ENCODE measurements at places on chromosomes 5 and 9.

GRCh38 chr9:706606-707459, 134.7 kb upstream of the DMRT1 start:
- H3K4me1 ChIP-seq = peaks cover 5% of the 10 kb centered on the region
- peak; percentile 13 for DNase-seq
- H3K4me3 ChIP-seq = peak overlapping the region; percentile 84
- peaks cover 14% of the 10 kb centered on the region for H3K27me3 ChIP-seq

GRCh38 chr9:98087420-98088354, 31.2 kb downstream of the NANS start:
- no peaks in the 10 kb centered on the region for H3K27me3 ChIP-seq
- DNase-seq = peak; percentile 72
- peaks cover 14% of the 10 kb centered on the region for H3K36me3 ChIP-seq

DNA sequence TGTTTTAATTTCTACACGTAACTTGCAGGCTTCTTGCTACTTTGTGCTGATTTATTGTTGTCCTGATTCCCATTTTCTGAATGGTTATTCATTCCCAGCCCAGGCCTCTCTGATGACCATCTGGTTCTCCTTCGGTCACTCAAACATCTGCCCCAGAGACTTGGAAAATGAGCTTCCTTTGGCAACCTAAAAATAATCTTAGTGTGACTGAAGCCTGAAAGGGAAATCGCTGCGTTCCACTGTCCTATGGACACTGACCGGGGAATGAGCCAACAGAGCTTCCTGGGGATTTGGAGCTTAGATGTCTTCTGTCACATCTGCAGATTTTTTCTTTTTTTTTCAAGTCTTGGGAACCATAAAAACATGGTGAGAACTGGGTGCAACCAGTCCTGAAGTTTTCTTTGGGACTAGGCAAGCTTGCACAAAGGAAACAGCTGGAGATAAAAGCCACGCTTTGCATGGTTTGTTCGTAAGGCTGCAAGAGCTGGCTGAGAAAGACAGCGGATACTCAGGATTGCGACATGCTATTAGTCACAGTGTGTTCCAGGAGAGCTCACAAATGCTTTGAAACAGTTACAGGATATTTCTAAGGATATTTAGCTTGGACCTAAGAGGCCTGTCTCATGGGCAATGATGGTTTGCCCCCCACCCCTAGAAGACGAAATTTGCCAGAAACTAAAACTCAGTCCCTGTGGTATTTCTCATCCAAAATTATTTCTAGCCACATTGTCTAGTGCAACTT, 146.2 kb downstream of the GOLPH3 start:
- H3K27me3 ChIP-seq = peaks cover 7% of the 10 kb centered on the region
- DNase-seq = no peak
- no peak overlapping the region for H3K4me3 ChIP-seq
- H3K4me1 ChIP-seq = no peaks in the 10 kb centered on the region

GRCh38 chr5:90783460-90784333, 225.1 kb downstream of the ADGRV1 start:
- peaks cover 3% of the 10 kb centered on the region for H3K4me1 ChIP-seq
- no peak overlapping the region for H3K4me3 ChIP-seq
- no peaks in the 10 kb centered on the region for H3K36me3 ChIP-seq
- peak; percentile 63 for DNase-seq

DNA sequence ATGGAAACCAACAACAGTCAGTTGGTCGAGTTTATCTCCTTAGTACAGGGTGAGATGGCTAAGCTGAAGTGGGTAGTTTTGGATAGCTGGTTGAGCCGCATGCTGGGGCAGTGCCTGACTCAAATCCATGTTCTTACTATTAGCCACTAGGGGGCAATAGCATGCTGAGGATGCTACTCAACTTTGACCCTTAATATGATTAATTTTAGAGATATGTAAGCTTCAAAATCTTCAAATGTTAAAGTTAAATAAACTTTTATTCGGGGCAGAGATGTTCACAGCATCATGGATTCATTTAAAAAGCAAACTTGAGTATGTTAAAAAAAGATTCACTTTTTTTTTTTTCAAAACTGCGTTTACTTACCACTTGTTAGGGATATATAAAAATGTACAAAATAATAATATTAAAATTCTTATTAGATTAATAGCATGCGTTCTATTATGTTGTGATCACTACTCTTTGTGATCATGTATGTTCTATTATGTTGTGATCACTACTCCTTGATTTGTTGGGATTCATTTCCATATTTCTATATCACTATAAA, 57.0 kb downstream of the C9orf153 start:
- no peak overlapping the region for H3K4me3 ChIP-seq
- no peak for DNase-seq
- H3K36me3 ChIP-seq = no peaks in the 10 kb centered on the region
- no peak overlapping the region for H3K27ac ChIP-seq

- H3K4me1 ChIP-seq = peaks cover 7% of the 10 kb centered on the region
- H3K27ac ChIP-seq = no peak overlapping the region
- DNase-seq = no peak
- H3K36me3 ChIP-seq = peaks cover 6% of the 10 kb centered on the region
- no peaks in the 10 kb centered on the region for H3K27me3 ChIP-seq
- H3K4me3 ChIP-seq = no peak overlapping the region
These were observed 27.3 kb upstream of the CREBRF start for GRCh38 chr5:173028811-173029327.

GRCh38 chr9:28781481-28781880, 1208.2 kb upstream of the C9orf72 start:
- DNase-seq = no peak
- no peaks in the 10 kb centered on the region for H3K27me3 ChIP-seq
- no peaks in the 10 kb centered on the region for H3K4me1 ChIP-seq
- no peaks in the 10 kb centered on the region for H3K36me3 ChIP-seq
